Nucleus accumbens (tissue), 56 donors: ENCODE measurements at places on chromosomes 1 and 21.

GRCh38 chr1:192167911-192168700, 9.8 kb downstream of the RGS18 start:
- DNase-seq = no peak

- DNase-seq = no peak
Measured at GRCh38 chr1:86435327-86435726, 11.4 kb downstream of the CLCA2 start.

DNA sequence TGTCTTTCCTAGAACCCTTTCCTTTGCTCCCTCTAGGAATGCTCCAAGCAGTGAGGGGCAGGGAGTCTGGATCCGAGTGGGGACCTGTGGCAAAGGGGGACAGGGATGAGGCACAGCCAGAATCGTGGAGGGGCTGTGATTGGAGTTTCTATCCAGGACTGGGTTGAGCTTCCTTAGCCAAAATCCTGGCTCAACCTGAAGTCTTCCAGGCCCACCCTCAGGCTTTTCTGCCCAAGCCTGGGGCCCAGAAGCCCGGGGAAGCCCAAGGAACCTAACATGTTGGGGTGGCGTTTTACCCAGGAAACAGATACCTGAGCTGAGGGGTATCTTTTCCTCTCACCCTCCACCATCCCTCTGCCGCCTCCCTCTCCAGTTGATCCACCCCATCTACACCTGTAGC, 5.4 kb downstream of the MYOG start:
- no peak for DNase-seq

DNA sequence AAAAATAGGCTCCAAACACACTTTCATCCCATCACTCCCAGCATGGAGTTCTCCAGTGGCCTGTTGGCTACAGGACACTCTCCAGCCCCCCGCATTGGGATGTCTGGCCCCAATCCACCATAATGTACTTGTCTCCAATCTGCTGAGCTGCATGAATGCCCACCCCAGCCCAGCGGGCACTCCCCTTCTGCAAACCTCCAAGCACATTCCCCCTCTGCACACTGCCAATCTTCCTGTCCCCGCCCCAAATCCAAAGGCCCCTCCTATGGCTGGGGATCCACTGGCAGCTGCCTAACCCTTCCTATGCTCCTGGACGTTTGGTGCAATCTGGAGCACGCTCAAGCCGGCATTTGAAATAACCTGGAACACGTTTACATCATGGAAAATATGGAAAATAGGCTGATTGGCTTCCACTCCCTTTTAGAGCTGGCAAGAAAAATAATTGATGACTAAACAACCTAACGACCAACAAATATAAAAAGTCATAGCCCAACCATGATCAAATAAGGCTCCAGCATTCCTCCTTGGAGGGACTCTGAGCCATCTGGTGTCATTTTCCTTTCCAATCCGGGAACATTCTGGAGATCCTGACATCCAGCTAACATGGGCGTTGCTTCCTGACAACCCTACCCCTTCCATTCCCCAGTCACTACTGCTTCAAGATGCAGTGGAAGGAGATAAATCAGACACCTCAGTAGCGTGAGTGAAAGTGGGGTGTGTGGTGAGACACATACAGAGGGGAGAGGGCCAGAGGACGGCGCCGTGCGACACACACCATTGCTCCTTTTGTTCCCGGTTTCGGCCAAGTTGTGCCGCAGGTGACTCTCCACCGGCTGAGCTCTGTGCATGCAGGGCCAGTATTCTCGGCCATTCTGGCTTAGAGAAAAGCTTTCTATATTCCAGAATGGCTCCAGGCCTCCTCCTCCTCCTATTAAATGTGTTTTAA, 41.6 kb downstream of the PDE9A start:
- no peak for DNase-seq

GRCh38 chr21:39911286-39912199, 44.3 kb downstream of the PCP4 start:
- no peak for DNase-seq

- DNase-seq = no peak
Measured at GRCh38 chr1:172452536-172453152, 8.8 kb upstream of the PIGC start.

- no peak for DNase-seq
Measured at GRCh38 chr1:86858524-86859261, 55.2 kb downstream of the SELENOF start.

DNA sequence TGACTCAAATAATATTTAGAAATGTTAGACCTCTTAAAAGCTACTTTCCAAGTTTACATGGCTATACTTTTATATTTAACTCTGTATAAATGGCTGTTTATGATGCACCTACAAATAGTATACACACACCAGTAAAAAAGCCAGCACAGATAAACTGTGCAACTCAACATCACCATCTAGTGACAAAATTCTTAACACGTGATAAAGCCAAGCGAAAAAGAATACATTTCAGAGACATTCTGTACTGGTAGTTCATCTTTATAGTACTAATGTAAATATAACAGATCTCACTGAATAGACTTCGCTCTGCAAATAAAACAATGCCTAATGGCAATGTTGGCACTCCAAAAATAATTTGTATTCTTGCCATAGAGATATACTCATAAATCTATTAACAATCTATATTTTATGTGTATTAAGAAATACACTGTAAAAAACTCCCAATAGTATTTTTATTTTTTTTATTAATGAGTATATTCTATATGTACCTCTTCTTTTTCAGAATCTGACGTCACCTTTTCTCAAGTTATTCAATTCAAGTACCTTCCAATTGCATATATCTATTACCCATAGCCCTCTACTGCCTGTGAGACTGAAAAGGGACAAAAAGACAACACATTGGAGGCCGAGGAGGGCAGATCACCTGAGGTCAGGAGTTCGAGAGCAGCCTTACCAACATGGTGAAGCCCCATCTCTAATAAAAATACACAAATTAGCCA, 100.2 kb downstream of the DPYD start:
- DNase-seq = no peak

- DNase-seq = no peak
Measured at GRCh38 chr1:203378556-203379245, 27.8 kb upstream of the FMOD start.

GRCh38 chr21:28074676-28075075, 918.0 kb downstream of the LTN1 start:
- DNase-seq = no peak

DNA sequence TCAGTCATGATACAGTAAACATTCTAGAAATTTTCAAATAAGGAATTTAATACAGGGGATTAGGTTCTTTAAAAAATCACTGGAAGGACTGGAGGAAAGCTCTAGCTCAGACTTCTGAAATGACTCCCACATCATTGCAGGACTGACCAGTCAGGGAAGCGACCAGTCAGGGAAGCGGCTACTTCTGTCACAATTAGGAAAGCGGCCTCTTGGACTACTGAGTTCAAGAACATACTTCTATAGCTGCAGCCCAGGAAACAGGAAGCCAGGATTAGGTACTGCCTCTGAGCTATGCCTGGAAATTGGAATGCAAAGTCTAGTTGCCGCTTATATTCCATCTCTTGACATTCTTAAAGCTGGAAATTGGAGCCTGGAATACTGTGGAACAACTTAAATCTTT, 45.5 kb downstream of the USP25 start:
- no peak for DNase-seq

- no peak for DNase-seq
Measured at GRCh38 chr1:119893238-119893791, 3.0 kb downstream of the ADAM30 start.

GRCh38 chr1:85295654-85296053, 19.2 kb upstream of the BCL10 start:
- no peak for DNase-seq

DNA sequence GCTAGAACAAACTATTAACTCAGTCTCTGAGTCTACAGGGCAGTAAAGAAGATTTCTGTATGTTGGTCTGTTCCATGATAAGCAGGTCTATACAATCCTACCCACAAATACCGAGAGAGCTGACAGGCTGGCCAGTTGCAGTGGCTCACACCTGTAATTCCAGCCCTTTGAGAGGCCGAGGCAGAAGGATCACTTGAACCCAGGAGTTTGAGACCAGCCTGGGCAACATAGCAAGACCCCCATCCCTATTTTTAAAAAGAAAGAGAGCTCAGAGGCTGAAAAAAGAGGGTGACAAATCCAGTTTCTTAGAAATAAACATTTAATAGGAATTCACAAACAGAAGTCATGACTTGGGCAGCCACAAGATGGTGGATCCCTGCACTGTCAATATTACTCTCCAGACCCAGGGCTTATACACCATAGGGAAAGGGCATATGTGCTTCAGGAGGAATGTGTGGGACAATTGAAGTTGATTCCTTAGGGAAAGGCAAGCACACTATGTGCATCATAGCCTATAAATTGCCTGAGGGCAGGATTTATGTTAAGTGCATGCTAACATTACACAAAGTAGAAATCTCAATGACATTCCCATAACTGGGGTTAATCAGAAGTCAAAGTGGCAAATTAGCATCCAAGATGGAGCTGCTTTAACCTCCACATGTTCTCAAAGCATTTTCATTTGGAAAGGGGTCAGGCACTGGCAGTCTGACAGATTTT, 66.8 kb downstream of the SLC16A1 start:
- no peak for DNase-seq

DNA sequence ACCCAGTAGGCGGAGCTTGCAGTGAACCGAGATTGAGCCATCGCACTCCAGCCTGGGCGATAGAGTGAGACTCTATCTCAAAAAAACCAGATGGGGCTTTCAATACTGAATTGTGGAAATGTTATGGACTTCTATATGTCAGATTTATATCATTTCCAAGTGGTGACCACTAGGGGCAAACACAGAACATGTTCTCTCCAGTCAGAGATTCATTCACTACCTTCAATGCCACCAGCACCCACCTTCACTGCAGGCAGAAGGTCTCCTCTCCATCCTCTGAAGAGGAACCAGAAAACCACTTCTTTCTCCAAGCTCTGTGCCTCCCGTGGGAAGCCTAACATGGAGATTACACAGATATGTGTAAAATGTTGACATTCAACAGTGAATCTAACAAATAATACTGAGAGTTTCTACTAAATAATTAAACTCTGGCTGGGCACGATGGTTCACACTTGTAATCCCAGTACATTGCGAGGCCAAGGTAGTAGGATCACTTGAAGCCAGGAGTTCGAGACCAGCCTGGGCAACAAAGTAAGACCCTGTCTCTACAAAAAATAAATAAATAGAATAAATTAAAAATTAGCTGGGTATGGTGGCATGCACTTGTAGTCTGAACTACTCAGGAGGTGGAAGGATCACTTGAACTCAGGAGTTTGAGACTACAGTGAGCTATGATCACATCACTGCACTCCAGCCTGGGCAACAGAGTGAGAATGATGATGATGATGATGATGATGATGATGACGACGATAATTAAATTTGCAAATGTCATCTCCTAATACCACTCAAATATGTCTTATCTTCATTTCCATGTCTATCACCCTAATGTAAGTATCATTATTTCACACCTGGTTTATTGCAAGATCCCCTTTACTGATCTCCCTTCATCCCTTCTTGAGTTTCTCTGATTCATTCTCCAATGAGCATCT, 151.1 kb downstream of the ZNF281 start:
- DNase-seq = no peak

GRCh38 chr1:101388904-101389546, 152.2 kb downstream of the S1PR1 start:
- no peak for DNase-seq

DNA sequence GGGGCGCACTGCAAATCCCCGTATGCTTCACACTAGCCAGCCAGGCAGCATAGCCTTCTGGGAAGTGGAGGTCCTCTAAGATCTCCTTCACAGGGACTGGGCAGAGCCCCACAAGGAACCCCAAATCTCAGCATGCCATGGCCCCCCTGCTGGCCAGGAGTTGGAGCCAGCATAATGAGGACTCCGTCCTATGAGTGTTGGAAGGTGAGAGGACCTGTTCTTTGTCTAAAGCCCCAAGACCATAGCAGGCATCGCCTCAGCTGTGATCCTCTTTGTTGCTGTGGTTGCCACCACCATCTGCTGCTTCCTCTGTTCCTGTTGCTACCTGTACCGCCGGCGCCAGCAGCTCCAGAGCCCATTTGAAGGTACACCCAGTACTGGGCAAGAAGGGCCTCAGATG, 1.5 kb downstream of the SHISA4 start:
- DNase-seq = no peak

GRCh38 chr1:12643785-12644184, at the start of gene AADACL4:
Gene AADACL4 (plus strand): TSS chr1:12644085. CDS start chr1:12644547, 462 bp downstream.
- DNase-seq = no peak

DNA sequence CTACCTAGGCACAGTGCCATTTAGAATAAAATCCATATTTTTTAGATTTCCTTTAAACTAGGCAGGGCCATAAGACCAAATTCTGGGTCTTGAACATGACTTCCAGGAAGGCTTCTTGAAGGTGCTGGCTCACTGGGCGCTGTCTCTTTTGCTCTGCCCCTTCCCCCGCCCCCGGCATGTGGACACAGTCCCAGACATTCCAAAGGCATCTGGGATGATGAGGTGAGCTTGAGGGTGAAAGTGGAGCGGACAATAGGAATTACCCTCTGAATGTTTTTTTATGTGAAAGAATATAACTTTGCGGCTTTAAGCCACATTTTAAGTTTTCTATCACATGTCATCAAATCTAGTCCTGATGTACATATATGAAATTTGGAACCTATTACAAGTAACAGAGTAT, 29.4 kb downstream of the RWDD3 start:
- no peak for DNase-seq

GRCh38 chr1:160541622-160542302, 18.7 kb upstream of the SLAMF6 start:
- no peak for DNase-seq

- no peak for DNase-seq
Measured at GRCh38 chr1:82091729-82092128, 291.0 kb downstream of the ADGRL2 start.

DNA sequence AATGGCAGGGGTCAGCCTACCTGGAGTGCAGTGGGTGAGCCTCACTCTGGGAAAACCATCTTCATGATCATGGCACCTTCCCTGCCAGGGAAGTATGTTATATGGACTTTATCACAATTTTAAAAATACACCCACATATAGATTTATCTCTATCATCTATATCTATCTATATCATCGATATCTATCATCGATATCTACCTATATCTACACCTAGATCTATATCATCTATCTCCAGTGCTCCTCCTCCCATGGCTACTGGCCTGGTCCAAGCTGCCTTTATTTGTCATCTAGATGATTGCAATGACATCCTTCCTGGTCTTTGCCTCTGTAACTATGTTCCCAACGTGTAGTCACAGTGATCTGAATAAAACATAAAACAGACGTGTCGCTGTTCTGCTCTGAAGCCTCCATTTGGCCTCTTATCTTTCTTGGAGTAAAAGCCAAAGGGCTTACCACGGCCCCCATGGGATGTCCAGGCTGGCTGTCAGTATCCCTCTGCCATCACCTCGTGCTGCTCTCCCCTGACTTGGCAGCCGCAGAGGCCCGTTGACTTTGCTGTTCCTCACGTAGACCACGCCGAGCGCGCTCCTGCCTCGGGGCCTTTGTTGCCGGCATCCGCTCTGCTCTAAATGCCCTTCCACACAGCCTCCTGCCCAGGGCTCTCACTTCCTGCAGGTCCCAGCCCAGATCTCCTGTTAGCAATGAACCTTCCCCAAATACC, 20.6 kb upstream of the KIF26B start:
- DNase-seq = no peak

GRCh38 chr1:118812555-118812954, 175.6 kb downstream of the TBX15 start:
- DNase-seq = no peak

- DNase-seq = no peak
Measured at GRCh38 chr1:208189183-208189582, 55.0 kb downstream of the PLXNA2 start.

- DNase-seq = no peak
Measured at GRCh38 chr1:5628416-5628815, 363.8 kb downstream of the NPHP4 start.

GRCh38 chr1:29280409-29281131, 44.2 kb downstream of the PTPRU start:
- no peak for DNase-seq

GRCh38 chr1:65845535-65846060, 52.9 kb downstream of the PDE4B start:
- DNase-seq = no peak
